Activated CD8-positive, alpha-beta memory T cell treated with anti-CD3 and anti-CD28 coated beads for 24 hours (primary cell): ENCODE measurements at places on chromosomes 1 and 21.

GRCh38 chr1:88141499-88142074, 542.5 kb upstream of the PKN2 start:
- no peak for DNase-seq

GRCh38 chr1:92956254-92957029, 4.8 kb downstream of the DIPK1A start:
- no peak for DNase-seq

- DNase-seq: no peak
Observed at GRCh38 chr1:35586808-35587207, 13.7 kb downstream of the TFAP2E start.

DNA sequence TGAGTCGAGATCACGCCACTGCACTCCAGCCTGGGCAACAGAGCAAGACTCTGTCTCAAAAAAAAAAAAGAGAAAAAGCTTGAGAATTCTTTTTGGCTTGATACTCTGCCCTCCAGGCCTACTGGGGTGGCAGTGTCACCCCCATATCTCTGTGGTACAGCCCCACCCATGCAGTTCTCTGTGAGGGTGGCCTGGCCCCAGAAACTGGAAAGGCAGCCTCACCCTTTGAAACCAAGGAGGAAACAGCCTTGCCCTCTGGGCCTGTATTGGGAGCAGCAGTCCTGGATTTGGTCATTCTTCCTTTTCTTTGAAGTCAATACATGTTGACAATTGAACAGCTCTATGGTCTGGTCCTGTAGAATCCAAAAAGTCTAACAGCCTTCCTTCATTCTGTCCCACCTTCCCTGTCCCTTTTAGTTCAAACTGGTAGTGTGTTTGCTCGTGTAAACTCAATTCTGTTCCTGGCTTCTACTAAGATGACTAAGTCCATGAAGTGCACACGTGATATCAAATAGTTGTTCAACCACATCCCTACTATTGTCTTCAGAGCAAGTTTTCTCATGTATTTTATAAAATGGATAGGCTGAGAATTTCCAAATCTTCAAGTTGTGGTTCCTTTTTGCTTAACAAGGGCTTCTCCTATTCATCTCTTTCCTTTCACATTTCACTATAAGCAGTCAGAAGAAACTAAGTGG, 13.2 kb downstream of the ST7L start:
- no peak for DNase-seq

DNA sequence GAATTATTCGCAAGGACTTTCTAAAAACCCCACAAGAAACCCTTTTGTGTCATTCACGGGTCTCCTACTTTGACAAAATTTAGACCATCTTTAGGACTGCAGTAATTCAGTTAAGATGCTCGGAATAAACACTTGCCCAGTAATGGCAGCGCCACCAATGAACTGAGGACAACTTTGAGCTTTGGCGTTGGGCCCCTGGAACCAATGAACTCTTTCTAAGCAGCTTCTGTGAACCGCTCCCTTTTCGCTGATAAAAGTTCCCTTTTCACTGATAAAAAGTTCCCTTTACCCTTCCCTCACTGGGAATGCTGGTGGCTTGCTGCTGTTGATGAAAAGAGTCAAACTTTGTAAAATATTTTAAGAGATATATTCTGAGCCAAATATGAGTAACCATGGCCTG, 1.5 kb upstream of the MRPL55 start:
- DNase-seq: peak; percentile 37

DNA sequence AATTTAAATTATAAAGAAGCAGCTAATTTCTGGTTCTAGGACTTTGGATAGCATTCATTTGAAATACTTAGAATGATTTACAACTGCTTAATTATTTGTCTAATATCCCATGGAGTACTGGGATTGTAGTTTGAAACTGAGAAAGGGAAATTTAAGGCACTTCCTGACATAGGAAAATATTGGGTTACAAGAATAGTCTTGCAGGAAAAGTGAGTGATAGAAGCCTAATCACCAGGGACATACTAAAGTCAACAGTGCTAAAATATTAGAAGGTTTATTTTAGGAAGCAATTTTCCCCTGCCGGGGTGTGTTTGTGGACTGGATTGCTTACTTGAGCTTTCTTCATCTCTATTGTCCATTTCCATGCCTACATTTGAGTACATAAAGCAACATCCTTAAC, 661.6 kb downstream of the ADGRL2 start:
- DNase-seq: no peak

DNA sequence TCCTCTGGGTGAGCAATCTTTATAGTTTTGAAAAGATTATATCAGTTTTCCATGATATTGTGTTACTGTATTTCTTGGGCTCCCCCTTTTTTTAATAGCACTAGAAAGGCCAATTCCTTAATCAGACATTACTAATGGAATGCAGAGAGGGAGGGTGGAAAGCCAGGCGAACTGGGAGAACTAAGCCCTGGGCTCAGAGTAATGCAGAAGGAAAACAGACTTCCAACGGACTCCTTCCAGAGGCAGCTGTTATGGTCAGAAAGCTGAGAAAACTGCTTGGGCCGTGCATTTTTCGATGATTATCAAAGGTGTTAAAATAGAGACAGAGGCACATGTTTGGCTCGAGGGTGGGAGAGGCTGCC, 206.3 kb downstream of the FOXD2 start:
- no peak for DNase-seq

DNA sequence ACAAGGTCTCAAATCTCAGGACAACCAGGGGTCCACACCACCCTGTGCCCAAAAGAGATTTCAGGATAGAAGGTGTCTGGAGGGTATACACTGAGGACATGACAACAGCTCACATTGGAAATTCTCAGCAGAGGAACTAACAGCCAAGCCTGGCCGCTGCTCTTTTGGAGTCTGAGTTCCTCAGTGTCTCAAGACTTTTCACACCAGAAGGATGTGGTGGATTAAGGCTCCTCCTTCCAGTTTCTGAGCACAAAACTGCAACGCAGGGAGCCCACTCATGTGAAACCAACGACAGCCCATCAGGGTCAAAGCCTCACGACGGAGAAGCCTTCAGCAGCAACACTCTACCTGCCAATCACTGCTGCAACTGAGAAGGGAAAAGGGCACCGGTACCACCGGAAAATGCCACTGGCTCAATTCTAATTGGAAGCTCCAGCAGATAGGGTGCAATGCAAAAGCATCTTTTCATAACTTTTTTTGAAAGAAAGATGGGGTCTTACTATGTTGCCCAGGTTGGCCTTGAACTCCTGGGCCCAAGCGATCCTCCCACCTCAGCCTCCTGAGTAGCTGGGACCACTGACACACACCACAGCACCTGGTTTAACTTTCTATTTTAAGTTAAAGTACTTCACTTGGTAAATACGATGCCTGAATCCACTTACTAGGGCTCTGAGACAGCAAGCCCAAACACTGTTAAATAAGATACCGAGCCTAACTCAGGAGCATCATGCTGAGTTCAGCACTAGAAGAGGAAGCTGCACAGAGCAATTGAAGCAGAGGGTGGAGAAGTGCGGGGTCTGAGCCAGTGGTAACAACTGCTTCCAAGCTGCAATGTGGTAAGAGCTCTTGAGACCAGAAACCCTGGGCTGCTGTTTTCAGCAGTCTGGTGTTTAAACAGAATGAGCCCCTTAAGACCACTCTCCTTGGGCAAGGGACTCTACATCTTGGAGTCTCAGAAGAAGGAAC, 7.8 kb downstream of the CAPZB start:
- peak; percentile 76 for DNase-seq

- DNase-seq: peak; percentile 71
Observed at GRCh38 chr1:211738691-211739301, 63.4 kb upstream of the NEK2 start.

DNA sequence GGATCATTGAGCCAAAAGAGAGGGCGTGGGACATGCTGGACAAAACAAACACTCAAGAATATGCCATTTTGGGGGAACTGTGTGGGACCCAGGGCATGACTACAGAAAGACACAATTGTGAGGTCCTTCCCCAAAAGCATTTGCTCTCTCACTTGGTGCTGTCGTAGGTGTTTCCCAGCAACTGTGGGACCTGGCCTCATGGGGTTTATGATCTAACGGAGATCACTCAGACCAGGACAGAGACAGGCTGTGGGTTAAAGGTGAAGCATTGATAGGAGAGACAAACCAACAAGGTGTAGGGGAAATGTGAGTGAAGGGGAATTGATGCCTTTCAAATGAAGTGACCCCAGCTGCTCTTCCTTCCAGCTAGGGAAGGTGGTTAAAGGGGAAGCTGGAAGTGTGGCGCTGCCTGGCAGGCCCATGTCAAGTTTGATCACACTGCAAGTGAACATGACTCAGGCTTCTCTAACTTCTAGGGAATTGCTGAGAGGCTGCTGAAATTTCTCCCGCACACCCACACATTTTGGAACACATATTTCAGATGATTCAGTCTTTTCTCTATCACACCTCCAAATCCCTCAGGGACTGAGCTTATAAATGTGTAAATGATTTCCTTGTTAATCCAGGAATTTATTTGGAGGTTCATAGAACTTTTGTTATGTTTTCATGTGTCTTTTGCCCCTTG, 30.2 kb downstream of the TRAF5 start:
- DNase-seq: no peak

- no peak for DNase-seq
Observed at GRCh38 chr1:33343539-33343938, 22.6 kb upstream of the A3GALT2 start.

DNA sequence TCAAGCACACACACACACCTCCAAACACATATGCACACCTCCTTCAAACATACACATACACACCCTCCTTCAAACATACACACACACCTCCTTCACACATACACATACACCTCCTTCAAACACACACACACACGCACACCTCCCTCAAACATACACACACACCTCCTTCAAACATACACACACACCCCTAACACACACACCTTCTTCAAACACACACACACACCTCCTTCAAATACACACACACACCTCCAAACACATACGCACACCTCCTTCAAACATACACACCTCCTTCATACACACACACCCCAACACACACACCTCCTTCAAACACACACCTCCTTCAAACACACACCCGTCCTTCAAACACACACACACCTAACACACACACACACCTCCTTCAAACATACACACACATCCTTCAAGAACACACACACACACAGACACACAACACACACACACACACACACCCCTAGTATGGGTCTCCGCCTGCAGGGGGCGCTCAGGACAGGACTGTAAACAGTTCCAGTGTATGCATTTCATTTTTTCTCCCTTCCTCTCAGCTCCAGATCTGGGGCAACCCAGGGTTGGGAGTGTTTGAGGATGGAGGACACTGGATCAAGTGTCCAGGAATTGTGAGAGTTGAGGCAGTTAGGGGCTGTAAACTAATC, 12.1 kb downstream of the LGR6 start:
- DNase-seq: no peak

- no peak for DNase-seq
Observed at GRCh38 chr21:14617040-14617393, 70.9 kb upstream of the SAMSN1 start.

DNA sequence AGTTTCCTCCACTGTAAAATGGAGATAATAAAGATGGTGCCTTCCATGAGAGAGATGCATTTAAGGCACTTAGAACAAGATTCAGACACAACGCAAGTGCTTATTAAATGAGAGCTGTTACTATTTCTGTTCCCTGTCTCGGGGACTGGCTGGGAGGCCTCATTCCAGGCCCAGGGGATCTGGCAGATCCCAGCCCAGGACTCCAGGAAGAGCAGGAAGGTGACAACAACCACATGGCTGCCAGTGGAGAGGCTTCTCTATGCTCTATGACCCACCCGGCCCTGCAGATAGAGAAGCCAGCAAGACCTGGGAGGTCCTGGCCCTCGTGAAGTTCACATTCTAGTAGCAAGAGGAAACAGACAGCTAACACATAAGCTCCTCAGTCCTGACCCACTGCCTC, 175.5 kb downstream of the ACTL8 start:
- no peak for DNase-seq

DNA sequence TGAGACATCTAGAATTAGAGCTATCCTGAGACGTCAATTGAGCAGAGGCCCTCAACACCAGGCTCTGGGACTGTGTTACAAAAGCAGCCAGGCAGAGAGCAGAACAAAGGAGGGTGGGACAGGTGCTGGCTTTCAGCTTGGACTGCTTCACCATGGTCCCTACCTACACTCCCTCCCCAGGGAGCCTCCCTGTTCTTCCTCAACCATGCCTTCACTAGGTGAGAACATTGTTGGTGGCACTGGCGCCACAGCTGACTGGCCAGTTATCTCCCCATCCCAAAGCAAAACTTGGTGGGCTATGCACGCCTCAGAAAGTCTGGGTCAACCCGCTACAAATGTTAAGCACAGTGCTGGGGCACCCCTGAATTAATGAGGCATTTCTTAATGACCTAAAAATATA, 87.8 kb downstream of the NMNAT2 start:
- no peak for DNase-seq

DNA sequence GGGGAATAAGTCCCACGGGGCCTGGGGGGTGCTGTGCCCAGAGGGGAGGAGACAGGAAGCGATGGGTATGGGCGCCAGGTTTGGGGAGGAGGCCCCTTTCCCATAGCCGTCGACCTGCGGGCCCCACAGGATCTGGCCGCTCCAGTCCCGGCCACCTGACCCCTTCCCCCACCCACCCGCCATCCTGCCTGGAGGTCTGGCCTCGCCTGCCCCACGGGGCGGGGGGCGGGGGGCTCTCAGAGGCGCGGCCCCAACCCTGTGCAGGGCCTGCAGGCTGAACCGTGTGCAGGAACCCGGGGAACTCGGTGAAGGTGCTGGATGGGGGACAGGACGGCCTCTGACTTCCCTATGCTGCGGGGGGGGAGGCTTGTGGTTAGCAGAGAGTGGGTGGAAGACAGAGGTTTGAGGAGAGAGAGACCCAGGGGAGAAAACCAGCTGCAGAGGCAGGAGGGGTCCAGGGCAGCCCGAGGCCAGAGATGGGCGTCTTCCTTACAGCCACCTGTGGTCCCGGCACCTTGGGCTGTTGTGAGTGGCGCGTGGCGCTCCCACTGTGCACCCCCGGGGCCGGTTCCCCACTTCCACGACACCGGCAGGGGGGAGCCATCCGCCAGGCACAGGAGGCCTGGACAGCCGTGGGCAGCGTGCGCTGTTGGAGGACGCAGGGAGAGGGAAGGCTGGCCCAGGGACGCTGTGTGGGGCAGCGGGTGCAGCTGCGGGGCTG, 2.5 kb upstream of the TNFRSF18 start:
- peak; percentile 80 for DNase-seq

- DNase-seq: no peak
Observed at GRCh38 chr1:162565460-162565859, 3.9 kb downstream of the UAP1 start.

DNA sequence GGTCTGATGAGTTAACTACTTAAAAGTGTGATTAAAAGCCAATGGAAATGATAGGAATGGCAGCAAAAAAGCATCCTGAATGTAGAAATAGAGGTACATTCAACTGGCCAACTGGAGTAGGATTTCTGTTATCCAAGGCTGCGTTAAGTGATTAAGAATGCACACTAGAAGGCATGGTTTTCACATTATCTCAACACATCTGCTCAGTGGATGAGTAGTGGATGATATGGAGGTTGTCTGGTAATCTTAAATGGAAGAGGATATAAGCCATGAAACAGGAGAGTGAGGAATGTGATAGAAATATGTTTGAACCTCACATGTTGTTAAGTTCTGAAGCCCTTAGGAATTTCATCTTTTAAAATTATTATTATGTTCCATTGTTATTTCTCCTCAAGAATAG, 839.9 kb downstream of the USP25 start:
- no peak for DNase-seq
